ENCODE measurements at places on chromosomes 6 and 20.

- DNase-seq: no peak
These were observed 158.6 kb upstream of the MLN start for GRCh38 chr6:33962246-33963027.

- DNase-seq: no peak
These were observed 108.4 kb upstream of the INSM1 start for GRCh38 chr20:20259533-20259932.

- DNase-seq: no peak
These were observed 128.0 kb upstream of the GGTLC1 start for GRCh38 chr20:24116611-24117010.

DNA sequence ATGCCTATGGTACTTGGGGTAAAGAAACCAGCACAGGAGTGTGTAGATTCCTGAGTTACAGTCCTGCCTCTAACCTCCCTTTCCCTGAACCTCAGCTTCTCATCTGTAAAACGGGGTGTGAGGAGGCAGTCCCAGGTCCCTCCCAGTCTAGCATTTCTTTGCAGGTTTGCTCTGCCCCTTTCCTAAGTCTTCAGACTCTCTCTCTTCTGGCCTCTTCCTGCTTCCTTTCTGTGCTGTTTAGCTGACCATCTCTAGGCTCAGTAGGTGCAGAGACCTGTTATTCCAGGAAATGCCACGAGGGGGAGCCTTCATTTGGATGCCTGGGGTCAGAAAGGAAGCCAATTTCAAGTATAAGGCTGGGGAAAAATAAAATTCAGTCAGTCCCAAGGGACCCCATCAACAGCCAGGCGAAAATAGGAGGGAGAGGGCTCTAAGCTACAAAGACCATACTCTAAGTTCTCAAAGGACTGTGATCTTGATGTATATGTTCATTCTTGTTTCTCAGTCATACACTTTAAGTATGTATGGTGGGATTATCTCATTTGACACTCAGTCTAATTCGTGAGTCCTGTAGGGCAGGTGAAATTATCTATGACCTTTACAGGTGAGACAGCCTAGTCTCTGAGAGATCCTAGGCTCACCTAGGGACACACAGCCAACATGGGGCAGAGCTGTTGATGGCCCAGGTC is 89.1 kb downstream of the NCR2 start:
- DNase-seq: peak; percentile 70

DNA sequence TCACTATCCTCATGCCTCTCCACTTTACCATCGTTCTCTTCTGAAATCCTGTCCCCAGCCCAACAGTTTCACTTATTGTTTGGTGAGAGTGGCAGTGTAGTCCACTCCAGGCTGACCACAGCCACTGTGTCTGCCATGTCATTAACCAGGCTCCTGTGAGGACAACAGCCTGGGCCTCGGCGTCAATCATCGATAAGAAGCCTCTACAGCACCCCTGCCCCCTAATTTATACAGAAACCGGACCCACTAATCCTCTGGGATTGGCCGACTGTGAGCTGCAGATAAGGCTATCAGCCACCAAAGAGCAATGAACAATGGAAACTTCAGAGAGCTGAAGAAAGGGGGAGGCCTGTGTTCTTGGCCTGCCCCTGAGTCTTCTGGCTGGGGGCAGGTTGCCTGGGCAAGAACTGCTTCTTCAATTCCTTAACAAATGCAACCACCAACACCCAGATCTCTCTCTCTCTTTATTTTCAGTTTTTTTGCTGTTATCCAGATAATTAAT is 3.4 kb downstream of the EGFL8 start:
- DNase-seq: no peak

DNA sequence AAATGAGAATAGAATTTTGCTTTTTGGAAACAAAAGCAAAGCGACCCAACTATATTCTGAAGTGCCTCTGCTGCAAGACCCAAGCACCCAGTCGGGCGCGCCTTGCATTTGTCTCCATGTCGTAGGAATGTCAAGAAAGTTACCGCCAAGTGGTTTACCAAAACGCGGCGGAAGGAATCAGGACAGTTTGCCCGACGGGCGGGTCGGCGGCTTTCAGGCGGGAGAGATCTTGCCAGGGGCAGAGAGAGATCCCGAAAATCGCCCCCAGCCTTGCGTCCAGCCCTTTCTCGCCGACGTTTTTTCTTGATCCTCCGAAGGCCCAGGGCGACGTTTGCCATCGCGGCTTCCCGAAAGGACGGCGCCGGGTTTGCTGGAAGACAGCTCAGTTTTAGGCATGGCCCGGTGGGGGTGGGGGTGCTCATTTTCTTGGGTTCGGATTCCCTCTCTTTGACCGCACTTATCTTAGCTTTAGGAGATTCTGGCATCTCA is 4.0 kb upstream of the LIN28B start:
- DNase-seq: peak; percentile 65

DNA sequence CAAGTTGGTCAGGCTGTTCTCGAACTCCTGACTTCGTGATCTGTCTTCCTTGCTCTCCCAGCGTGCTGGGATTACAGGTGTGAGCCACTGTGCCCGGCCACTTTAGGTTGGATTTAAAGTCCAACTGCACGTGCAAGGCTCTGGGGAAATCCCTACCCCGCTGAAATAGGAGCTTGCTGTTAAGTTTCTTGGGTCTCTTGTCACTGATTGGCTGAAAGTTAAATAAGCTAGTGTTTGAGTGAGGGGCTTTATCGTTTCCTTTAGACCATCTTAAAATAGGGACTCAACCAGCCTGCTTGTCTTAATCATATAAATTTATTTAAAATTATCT is 11.1 kb upstream of the SERINC1 start:
- DNase-seq: no peak

GRCh38 chr6:16800942-16801341 is 39.7 kb upstream of the ATXN1 start:
- no peak for DNase-seq

GRCh38 chr6:55566036-55566710 is 12.8 kb downstream of the HMGCLL1 start:
- DNase-seq: no peak

GRCh38 chr6:117481926-117482239 is 591 bp upstream of the DCBLD1 start:
- DNase-seq: no peak

- no peak for DNase-seq
These were observed 172.4 kb downstream of the MMS22L start for GRCh38 chr6:97110626-97111025.

Measured in right kidney (tissue), 9 donors.